ENCODE measurements at places on chromosomes 7 and 10.

DNA sequence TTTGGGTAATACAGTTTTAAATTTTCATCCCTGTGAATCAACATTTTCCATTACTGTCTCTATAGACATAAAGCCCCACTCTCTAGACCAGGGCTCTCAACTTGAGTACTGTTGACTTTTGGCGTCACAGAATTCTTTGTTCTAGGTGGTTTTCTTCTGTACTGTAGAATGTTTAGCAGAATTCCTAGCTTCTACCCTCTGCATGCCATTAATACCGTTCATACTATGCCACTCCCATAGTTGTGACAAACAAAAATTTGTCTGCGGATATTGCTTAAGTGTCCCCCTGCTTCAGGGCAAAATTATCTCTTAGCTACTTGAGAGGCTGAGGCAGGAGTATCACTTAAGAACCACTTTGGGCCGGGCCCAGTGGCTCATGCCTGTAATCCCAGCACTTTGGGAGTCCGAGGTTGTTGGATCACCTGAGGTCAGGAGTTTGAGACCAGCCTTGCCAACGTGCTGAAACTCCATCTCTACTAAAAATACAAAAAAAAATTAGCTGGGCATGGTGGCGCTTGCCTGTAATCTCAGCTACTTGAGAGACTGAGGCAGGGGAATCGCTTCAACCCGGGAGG lies 57.3 kb upstream of the NRG3 start:
- DNase-seq: no peak

- DNase-seq: no peak
Observed at GRCh38 chr7:4109481-4110110, 572.5 kb upstream of the FOXK1 start.

GRCh38 chr10:133324198-133324792 lies 12.4 kb downstream of the CALY start:
- no peak for DNase-seq

- DNase-seq: no peak
Observed at GRCh38 chr7:158407581-158408317, 179.9 kb downstream of the PTPRN2 start.

- peak; percentile 34 for DNase-seq
Observed at GRCh38 chr7:4645246-4645645, 36.8 kb upstream of the FOXK1 start.

- DNase-seq: no peak
Observed at GRCh38 chr10:126919426-126919825, 14.2 kb downstream of the DOCK1 start.

DNA sequence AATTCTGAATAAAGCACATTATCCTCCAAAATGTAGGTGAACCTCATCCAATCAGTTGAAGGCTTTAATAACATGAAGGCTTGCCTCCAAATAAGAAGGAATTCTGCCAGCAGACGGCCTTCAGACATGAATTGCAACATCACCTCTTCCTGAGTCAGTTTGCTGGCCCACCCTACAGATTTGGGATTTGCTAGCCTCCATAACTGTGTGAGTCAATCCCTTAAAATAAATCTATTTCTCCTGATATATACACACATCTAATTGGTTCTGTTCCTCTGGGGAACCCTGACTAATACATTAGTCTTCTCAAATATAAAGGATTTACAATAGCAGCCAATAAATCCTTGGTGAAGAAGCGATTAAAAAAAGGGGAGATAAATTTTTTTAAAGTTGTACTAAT lies 34.8 kb upstream of the OSBPL3 start:
- DNase-seq: peak; percentile 86

- no peak for DNase-seq
Observed at GRCh38 chr10:80496555-80497172, 41.0 kb upstream of the SH2D4B start.

DNA sequence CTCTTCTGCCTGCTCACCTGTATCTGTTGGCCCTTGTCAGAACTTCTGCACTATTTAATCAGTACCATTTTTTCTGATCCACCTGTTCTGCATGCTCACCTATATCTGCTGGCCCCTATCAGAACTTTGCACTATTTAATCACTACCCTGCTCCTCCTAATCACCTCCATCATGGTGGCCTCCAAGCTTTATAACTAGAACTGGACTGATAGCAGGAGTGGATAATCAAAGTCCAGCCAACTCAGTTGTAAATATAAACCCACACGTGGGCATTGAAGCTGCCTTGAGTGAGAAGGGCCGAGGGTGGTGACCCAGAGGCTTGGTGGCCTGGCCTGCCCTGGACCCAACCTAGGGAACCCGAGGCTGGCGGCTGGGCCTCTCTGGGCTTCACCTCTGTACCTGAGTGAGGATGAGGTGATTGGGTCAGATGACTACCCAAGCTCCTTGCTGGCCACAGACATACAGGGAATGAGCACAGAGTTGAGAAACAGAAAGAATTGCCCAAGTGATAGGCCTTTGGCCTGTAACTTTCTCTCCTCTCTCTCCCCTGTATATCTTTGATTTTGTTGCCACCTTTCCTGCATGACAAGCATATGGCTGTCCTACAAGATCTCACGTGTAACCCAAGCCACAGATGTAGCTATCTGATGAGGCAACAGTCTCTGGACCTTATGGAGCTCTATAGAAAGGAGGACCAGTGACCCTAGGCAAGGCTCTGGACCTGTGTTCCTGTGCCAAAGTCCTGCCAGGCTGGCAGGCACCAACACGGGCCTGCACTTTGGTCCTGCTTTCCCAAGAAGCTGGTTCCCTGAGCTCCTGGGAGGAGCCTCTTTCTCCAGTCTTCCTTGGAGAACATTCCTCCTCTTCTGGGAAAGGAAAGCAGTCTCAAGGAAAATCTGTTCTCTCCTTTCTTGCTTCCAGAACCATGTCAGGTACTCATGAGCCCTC lies 23.4 kb upstream of the FAM3C start:
- DNase-seq: no peak

GRCh38 chr10:71810048-71810750 lies 36.9 kb upstream of the VSIR start:
- DNase-seq: no peak

DNA sequence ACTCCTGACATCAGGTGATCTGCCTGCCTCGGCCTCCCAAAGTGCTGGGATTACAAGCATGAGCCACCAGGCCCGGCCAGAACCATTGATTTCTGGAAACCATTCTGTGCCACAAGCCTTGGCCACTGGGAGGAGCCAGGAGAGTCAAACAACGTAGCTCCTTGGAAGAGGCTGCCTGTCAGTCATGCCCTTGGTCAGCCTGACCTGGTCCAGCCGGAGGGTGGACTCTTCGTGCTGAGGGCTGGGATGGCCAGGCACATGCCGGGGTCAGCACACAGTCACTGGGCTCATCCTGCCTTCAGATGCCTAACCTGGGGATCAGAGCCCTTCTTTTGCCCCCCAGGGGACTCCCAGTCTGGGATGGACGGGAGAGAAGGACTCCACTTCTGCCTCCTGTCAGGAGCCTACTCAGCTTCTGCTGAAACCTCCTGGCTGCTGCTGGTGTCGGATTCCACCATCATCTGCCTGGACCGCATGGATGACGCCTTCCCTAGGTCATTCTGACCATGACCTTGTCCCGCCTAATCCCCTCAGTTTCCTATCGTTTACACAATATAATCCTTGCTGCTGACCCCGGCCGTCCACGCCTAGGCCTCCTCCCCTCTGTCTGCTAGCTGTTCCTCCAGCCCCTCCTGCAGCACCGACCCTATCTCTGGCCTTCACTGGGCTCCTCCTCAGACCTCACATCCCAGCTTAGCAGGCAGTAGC lies 30.4 kb downstream of the TMEM270 start:
- no peak for DNase-seq

GRCh38 chr7:80472491-80473200 lies 39.2 kb downstream of the GNAT3 start:
- no peak for DNase-seq

DNA sequence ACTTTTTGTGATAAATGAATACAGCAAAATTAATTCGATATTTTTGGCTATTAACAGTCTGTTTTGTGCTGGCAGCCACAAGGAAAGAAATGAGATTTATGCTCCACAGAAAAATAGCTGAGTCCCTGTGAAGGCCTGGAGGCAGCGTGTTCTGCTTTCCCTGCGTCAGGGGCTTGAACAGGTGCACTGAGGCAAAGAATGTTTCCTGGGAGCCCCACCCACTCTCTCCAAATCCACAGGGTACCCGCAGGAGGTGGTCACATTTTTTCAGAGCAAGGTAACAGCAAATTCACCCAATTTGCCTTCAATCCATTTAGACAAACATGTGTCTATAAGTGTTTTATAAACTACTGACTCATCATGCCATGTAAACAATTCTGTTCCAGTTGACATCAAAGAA lies 308.1 kb downstream of the TCERG1L start:
- DNase-seq: no peak

- peak; percentile 88 for DNase-seq
Observed at GRCh38 chr7:30459591-30460245, 18.9 kb downstream of the NOD1 start.

DNA sequence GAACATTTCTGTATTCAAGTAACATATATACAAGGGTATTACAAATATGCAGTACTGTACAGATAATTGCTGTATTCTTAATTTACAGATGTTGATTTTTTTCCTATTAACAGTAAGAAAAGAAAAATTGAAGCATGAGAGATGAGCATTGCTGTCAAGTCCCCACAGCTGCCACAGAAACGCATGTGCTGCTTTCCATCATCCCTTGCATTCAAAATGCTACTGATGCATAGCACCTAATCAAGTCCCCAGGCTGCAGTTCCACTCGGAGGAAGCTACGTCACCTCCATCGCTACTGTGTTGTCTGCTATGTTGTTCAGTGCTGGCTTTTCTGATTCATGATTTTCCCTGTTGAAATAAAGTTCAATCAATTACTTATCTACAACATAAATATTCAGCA lies 78.2 kb downstream of the EPC1 start:
- DNase-seq: no peak

DNA sequence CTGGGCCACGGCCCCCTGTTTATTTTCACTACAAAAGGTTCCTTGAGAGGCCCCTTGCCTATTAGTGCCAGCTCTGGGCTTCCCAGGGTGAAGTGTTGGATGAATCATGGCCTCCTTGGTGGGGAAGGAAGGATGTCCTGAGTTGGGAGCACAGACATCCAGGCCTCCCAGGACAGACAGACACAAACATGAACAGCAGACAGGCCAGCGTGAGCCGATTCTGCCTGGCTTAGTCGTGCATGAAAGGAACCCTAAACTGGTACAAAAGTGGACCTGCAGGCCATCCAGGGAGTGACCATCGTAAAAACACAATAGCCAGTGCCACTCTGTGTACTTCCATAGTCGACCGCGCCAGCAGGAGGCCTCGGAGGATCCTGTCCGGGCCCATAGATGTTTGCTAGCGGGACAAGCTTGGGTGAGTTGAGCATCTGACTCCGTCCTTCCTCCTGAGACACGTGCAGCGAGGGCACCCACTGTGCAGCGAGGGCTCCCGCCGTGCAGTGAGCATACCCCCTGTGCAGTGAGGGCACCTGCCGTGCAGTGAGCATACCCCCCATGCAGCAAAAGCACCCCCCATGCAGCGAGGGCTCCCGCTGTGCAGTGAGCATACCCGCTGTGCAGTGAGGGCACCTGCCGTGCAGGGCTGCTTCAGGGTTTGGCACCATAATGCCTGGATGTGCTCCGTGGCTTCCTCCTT lies 51.3 kb upstream of the PRKAR1B start:
- no peak for DNase-seq

- DNase-seq: no peak
Observed at GRCh38 chr7:1844951-1845390, 174.9 kb downstream of the ELFN1 start.

- no peak for DNase-seq
Observed at GRCh38 chr7:15470825-15471668, 90.8 kb downstream of the AGMO start.

DNA sequence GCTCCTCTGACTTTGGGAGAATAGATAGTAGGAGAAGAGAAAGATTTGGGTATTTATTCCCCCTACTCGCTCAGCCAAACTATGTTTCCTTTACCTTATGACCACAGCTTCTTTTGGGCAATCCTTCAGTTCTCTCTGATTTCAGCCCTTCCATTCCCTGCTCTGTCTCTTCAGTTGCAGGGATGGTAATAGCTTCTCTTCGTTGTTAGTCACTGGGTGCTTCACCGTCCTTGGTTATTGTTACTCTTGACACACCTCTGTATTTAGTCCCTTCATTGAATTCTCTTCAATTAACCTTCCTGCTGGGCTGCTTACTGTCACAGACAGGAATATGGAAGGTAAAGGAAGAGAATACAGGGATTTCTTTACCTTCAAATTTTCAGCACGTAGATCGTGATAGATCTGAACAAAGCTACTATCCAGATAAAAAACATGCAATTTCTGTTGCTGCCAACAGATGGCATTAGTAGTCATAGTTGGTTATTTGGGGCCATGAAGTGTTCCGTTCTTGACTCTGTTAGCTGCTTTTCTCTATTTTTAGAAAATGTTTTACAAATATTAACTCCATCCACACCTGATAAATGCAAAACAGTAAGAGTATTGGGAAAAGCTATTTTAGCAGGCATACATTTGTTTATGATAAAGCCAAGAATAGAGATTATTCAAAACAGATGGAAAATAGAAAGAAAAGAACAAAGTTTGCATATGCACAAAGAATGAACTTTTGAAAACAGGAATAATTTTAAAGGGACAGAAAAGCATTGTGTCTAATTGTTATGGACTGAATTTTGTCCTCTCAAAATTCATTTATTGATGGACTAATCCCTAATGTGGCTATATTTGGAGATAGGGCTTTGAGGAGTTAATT lies 14.0 kb upstream of the PTTG1IP2 start:
- DNase-seq: no peak

DNA sequence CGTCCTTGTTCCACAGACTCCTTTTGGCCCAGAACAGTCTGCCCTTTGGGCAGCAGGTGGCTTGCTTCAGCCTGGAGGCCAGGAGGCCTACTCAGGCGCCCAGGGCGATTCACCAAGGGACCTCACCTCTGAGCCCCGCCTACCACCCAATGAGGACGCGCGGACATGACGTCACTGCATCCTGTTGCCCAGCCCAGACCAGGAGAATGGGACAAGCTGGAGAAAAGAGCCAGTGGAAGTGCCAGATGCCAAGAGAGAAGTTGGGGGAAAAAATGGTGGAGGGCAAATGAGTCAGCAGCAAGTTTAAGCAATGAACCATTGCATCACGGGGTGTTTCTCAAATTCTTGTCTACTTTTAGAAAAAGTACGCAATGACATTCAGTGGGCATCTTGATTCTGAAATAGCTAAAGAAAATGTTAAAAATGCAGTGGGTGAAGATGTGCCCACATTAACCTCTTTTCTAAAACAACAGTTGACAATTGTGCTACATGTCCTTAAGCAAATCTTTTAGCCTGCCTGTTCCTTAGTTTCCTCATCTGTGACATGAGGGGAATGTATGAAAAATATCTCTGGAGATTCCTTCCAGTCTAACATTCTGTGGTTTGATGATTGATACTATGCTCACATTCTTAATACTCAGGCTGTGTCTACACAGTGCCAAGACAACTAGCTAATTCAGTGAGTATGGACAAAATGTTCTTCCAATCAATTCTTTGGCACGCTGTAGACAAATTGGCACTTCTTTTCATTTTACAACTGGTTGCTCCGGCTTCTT lies 23.9 kb upstream of the LEP start:
- peak; percentile 57 for DNase-seq
